Left renal pelvis (tissue), 4 donors: ENCODE measurements at places on chromosomes 13 and 19.

DNA sequence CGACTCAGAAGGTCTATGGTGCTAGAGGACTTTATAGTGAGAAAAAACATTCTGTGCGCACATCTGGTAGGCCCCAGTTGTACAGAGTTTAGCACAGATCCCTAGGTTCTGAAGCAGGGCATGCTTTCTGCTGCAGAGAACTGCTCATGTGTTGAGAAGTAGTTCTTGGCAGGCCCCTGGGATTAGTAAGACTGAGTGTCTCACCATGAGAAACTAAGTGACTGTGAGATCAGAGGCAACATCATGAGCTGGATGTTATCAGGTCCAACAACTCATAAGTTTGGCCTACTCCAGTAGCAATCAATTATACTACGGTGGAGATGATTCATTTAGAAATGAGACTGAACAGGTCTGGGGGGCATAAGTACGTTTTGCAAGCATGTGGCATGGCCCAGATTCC, 507.4 kb upstream of the KLF12 start:
- no peak for DNase-seq

DNA sequence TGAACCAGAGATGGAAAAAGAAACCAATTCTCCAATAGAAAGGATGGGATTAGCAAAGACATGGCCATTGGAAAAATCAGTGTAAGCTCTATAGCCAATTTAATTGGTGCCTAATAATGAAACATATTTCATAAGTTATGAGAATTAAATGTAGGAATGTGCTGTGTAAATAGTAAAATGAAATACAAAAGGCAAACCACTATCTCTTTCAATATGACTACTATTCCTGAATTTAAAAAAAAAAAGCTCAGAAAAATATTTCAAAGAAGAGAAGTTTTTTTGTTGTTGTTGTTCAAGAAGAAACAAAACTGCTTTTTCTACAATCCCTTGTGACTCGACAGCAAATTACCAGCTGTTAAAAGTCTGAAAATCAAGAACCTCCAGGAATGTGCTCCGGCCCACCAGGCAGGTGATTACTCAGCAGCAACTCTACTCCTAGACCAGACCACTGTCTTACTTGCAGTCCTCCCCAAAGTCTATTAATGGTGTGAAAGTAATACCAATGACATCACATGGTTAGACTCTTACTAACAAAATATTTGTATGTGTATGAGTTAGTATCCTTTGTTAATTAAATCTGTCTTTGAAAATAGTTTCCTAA, 362.4 kb downstream of the KCTD12 start:
- DNase-seq: no peak

DNA sequence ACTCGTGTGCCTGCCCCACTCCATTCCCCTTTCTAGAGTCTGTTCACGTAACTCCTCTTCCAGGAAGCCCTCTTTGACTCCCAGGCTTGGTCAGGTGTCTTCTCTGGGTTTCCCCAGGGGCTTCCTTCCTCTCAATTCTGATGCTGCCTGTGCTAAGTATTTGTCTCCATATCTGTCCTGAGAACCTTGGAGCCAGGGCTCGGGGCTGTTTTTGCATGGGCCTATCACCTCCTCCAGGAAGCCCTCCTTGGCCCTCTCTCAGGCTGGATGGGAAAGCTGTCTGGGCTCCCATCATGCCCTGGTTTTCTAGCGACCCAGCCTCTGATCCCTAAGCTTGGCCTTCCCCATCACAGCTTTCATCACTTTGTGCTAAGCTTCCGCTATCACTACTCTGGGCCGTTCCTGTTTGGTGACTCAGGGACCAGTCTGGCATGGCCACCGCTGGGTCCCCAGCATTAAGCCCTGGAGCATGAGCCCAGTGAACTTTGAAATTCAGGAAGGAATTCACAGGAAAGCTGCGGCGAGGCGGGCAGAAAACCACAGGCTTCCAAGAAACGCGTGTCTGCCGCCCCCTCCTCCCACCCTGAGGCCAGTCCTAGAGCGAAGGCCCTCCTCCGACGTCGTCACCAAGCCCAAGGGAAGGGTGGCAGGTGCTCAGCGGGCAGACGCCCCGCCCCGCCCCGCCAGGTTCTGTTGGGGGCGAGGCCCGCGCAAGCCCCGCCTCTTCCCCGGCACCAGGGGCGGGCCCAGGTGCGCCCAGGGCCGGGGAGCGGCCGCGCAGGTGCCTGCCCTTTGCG, 486 bp upstream of the SPINT2 start:
- no peak for DNase-seq

DNA sequence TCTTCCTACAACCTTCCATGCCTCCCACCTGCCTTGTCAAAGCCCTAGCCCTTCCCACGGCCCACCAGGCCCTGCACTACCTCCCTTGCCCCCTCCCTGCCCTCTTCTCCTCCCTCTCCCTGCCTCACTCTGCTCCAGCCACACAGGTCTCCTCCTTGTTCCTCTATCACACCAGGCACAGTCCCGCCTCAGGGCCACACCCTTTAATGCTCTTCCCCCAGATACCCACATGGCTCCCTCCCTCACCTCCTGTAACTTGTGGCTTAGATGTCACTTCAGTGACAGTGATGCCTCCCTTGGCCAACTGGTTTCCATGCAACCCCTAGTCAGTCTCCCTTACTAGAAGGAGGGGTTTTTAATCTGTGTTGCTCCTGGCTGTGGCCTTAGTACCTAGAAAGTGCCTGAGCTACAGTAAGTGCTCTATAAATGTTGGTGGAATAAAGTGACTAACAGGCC, 1.3 kb downstream of the SIRT6 start:
- DNase-seq: no peak

GRCh38 chr13:40697711-40698110, 31.3 kb upstream of the FOXO1 start:
- DNase-seq: no peak
